ENCODE measurements at places on chromosomes 6 and 20.

- DNase-seq = no peak
Observed at GRCh38 chr6:43465948-43466347, 10.6 kb upstream of the DLK2 start.

- no peak for DNase-seq
Observed at GRCh38 chr6:41568585-41569384, 22.6 kb downstream of the FOXP4 start.

- DNase-seq = no peak
Observed at GRCh38 chr6:50097966-50098640, 48.4 kb upstream of the DEFB112 start.

DNA sequence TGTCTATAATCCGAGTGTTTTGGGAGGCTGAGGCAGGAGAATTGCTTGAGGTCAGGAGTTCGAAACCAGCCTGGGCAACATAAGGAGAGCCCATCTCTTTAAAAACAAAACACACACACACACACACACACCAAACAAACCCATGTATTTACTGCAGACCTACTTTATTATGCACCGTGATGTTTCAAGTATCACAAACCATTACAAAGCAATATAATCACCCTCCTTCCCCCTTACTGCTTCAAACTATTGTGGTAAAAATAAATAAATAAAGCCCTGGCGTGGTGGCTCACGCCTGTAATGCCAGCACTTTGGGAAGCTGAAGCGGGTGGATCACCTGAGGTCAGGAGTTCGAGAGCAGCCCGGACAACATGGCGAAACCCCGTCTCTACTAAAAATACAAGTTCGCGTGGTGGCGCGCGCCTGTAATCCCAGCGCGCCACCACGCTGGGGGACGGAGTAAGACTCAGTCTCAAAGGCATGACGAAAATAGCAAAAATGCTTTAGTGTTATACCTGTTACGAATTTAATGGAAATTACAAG is 1.5 kb downstream of the TBCC start:
- DNase-seq = no peak

DNA sequence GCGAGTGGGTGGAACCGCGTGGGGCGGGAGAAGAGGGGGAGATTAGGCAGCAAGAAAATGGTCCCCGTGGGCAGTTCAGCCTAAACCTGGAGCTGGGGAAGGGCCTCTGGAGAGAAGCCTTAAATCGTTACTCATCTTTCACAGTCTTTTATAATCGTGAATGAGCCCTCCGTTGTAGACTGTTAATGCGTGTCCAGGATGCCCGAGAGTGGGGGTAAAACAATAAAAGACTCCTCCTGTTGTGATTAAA is 11.0 kb upstream of the ELOVL5 start:
- no peak for DNase-seq

DNA sequence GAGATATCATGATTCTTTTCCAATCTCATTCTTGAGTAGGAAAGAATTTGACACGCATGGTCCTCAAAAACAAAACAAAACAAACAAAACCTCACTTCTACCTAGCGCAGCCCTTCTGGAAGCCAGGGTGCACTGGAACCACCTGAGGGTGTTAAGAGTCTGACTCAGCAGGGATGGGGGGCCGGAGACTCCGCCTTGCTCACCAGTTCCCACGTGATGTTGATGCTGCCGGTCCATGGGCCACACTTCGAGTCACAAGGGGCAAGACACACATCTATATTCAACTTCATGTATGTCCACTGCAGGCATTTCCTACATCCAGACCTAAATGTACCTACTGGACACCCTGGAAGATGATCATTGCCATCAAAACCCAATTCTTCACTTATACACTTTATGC is 30.4 kb downstream of the BFSP1 start:
- no peak for DNase-seq

- DNase-seq = no peak
Observed at GRCh38 chr6:135402311-135402710, 95.2 kb downstream of the AHI1 start.

DNA sequence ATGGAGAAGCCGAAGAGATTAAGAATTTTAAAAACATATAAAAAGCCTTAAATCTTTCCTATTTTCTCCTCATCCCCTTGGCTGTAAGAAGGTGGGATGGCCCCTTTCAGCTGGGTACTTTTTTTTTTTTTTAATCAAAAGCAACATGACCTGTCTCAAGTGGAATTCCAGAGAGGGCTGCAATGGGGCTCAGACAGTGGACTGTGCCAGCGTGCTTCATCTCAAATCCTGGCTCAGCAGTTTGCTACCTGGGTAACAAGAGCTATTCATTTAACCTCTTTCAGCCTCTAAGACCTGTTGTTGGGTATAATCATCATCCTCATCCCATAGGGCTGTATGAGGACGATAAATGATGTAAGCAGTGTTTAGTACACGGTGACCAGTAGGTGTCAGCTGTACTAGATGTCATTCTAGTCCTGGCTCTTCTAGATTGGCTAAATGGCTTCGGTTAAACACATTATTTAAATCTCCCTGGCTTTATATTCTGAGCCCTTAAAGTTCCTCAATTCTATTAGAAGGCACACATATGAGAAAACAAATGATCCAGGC is 6.9 kb upstream of the PPP1R3G start:
- DNase-seq = no peak

Data from activated T-cell treated with anti-CD3 and anti-CD28 coated beads, Interleukin-2, amount 50 U/mL, for 4 hours (primary cell).